ENCODE measurements at places on chromosomes 3 and 15.

DNA sequence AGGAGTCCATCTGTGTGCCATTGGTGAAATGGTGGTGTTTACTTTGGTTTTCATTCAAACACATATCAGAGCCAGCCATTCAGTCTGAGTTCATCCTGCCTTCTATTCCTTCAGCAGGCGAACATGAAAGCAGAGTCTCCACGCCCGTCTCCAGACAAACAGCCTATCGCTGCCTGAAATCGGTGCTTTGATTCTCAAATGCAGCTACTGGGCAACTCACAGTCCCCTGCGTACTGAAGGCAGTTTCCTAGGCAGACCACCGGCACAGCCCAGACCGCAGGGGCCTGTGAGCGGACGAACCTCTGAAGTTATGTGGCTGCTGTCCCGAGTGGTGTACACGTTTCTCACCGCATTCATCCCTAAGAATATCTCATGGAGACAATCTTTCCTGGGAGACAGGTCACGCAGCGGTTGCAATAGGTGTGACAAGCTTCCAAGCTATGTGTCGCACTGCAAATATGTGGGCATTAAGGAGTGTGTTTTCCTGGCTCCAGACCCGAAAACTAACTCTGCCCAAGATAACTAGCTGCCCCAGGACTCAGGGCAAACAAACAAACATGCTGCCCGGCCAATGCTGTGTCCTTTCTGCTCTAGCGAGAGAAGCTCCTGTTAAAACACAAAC lies 16.9 kb upstream of the RYR3 start:
- DNase-seq = no peak

DNA sequence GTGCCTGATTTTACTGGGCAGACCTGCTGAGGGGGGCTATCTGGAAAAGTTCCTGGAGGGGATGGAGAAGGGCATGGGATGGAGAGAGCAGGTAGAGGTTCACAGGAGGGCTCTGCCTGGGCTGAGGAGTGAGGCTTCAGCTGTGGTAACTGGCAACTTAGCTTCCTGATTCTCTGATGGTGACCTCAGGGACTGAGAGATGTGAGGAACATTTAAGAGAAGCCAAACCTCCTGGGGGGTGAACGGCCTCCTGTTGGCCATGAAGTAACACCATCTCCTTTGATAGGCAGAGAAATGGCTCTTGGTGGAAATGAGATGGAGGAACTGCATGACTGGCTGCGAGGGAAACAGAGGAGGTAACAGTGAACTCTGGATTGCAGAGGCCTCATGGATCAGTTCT lies 97.3 kb upstream of the ROPN1 start:
- DNase-seq = no peak

DNA sequence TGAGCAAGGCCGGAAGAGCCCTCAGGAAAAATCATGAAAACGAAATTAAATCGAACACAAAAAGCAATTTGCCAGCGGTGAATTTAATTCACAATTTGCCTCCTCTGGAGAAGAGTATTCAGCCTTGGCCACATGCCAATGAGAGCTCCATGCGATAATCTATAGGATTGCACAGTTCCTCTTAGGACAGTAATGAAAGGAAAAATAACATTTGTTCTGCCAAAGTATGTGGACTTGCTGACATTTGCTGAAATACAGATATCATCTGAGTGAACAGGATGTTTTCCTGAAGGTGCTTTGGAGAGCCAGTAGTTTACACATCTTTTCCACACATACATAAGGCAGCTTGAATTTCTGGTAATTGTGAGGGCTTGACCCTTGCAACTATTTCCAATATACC lies 188.6 kb upstream of the PDZRN3 start:
- no peak for DNase-seq

DNA sequence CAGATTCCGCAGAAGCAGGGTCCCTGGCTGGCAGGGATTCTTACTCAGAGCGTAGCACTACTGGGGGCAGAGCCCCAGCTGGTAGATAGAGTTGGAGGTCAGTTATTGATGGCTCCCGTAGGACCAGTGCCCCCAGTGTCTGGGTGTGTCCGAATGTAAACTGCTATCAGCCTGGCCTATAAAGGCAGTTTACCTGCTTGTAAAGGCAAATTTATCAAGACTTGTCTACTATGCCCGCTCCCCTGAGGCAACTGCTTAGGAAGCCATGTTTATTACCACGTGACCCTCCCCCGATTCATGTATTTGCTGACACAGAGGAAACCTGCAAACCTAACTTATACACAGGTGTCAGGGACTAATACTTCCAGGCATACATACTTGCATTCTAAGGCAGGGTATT lies 607 bp upstream of the PPP1R14D start:
- DNase-seq = no peak

GRCh38 chr3:63150880-63151279 lies 127.2 kb upstream of the SYNPR start:
- no peak for DNase-seq

All from NCI-H1417 treated with DMSO at 0.1 percent for 48 hours (cell line).